ENCODE measurements at places on chromosomes 1 and 21. TPM values are rescaled to one million over a fixed set of nuclear protein-coding genes. Genes with fewer than 3 reads are reported as not detected.

DNA sequence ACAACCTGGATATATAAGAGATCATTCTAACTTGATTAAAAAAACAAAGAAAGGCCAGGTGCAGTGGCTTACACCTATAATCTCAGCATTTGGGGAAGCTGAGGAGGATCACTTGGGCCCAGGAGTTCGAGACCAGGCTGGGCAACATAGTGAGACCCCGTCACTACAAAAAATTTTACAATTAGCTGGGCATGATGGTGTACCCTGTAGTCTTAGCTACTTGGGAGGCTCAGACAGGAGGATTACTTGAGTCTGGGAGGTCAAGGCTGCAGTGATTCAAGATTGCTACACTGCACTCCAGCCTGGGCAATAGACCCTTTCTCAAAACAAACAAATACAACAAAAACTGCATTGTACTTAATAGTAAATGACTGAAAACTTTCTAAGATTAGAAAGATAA is 169.3 kb downstream of the SLC45A1 start:
- DNase-seq, result no peak

- no peak for DNase-seq
Observed at GRCh38 chr1:205371871-205372660, 15.3 kb upstream of the KLHDC8A start.

ZNF672 gene
- total RNA-seq, result 39.1 TPM

GRCh38 chr1:193408782-193409293 is 222.4 kb upstream of the B3GALT2 start:
- DNase-seq, result no peak

DNA sequence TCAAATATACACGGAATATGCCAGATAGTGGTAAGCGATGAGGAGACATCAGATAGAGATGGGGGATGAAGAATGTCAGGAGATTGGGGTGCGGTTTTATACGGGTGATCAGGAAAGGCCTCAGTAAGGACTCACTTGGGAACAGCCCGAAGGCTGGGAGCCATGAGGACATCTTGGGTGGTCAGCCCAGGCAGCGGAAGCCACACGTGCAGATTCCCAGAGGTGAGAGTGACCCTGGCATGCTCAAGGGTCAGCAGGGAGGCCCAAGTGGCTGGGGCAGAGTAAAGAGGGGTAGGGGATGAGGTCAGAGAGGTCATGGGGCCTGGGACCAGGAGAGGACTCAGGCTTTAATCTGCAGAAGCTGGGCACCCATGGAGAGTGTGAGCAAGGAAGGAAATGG is 106.6 kb downstream of the MATN1 start:
- DNase-seq, result no peak

- no peak for DNase-seq
Observed at GRCh38 chr21:46421191-46421750, 37.4 kb upstream of the DIP2A start.

TAS1R1 gene
- not detected for total RNA-seq

GRCh38 chr1:26781206-26781825 is 6.4 kb upstream of the PIGV start:
- DNase-seq, result no peak

ZNF691 gene
- total RNA-seq, result 5.3 TPM

WNT3A gene
- not detected for total RNA-seq

- DNase-seq, result no peak
Observed at GRCh38 chr1:23101887-23102286, 66.8 kb downstream of the LUZP1 start.

GRCh38 chr21:43771698-43772424 is 4.2 kb downstream of the CSTB start:
- no peak for DNase-seq

GRCh38 chr1:161834967-161835550 is 68.9 kb downstream of the ATF6 start:
- no peak for DNase-seq

DNA sequence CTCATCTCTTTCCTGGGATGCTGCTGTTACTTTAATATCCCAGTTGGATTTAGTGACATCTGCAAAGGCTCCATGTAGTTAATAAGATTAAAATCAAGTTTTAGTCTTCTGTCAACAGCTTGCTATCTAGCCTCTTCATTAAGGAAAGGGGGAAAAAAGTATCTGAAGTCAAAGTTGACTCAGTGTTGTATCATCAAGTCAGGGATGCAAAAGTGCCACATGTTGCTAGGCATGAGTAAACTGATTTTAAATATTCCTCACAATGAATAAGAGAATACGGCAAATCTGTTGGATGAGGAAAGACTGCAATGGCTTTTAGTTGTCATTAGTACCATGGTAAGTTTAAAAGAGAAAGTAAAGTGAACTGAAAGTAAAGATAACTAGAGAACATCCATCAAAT is 383.2 kb upstream of the ZRANB2 start:
- no peak for DNase-seq

GRCh38 chr21:43731476-43731875 is 12.5 kb downstream of the PDXK start:
- no peak for DNase-seq

BSND gene
- total RNA-seq, result not detected

DNA sequence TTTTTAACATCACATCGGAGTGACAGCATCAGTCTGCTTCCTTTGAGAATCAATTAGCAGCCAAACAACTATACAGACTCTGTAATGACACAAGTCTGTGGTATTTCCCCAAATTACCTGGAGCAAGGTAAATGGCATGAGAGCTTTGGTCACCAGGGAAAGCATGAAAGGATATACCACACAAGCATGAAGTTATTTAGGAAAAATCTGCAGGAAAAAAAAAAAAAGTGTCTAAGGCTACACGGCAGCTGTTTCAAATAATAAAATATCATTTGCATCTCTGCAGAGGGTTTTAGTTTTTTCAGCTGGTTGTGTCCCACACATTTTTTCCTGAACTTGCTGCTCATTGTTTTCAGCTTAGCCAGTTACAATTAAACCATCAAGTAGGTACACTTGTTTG is 234.7 kb downstream of the TTLL7 start:
- DNase-seq, result no peak

DNA sequence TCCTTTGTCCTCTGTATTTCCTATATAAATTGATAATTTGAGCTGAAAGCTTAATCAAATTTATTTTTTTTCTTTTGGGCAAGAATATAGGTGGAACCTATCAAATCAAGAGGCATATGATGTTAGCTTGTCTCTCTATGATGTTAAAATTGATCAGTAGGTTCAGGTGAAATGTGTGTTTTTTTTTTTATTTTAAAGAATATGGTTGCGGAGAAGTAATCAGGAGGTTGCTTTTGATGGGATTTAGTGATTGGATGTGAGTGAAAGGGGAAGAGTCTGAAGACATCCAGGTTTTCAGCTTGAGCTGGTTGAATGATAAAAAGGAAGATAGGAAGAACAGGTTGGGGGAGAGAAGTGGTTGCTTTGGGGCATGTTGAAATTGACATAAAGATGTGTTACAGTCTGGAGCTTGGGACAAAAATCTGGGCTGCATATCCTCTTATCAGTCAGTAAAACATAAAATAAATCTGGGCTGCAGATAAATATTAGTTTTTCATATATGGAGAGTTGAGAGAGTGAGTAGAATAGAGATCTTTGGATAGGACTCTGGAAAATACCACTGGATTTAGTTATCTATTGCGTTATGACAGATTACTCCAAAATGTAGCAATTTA is 5.1 kb downstream of the OSBPL9 start:
- DNase-seq, result no peak

ARHGAP30 gene
- total RNA-seq, result 204 TPM

GRCh38 chr1:201142849-201143725 is 11.2 kb downstream of the TMEM9 start:
- no peak for DNase-seq

NEGR1 gene
- not detected for total RNA-seq

DNA sequence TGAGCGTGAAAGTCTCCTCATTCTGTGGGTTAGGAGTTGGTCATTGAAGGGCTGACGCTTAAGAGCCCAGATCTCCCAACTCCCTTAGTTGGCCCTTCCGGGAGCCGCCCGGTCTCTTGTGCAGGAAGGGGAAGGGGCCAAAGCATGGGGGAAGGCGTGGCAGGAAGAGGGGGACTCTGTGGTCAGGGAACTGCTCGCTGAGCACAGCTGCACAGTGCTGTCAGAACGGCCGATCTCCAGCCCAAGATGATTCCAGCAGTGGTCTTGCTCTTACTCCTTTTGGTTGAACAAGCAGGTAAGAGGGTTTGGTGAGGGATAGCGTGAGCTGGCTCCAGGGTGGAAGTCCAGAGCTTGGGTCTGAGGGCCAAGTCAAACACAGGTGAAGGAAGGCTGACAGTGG is at the start of gene FCER1G:
TSS of gene FCER1G (plus strand) at position 220 of the 400 bp plus-strand sequence. CDS start at position 247, 27 bp downstream.
- DNase-seq, result peak; percentile 43

- no peak for DNase-seq
Observed at GRCh38 chr1:154062309-154062708, 71.7 kb downstream of the RPS27 start.

DNA sequence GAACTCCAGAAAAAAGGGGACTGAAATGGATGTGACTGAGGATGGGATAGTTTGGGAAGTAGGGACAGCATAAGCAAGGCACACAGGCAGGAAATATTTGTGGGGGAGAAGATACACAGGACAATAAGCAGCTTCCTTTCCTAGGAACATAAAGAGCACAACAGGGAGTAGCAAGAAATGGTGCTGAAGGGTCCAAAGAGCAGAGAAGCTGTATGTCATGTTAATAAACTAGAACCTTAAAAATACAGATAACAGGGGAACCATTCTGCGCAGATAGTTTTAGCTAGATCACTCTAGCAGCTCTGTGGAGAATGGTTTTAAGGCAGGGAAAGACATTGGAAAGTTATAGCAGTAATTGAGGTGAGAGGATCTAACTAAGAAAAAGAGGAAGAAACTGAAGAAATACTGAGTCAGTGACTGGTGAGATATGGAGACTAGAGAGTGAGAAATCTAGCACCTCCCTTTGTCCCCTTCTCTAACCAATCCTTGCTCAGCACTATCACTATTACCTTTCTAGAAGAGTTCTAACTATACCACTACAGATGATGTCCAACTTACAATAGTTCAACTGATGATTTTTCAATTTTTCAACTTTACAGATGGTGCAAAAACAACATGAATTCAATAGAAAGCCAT is 95.0 kb downstream of the CDC42BPA start:
- no peak for DNase-seq

GRCh38 chr1:165896277-165896676 is 68.9 kb downstream of the UCK2 start:
- no peak for DNase-seq

GRCh38 chr21:42233067-42233961 is 14.4 kb downstream of the ABCG1 start:
- DNase-seq, result peak; percentile 78

- no peak for DNase-seq
Observed at GRCh38 chr1:154400381-154400801, 4.8 kb upstream of the IL6R start.

DNA sequence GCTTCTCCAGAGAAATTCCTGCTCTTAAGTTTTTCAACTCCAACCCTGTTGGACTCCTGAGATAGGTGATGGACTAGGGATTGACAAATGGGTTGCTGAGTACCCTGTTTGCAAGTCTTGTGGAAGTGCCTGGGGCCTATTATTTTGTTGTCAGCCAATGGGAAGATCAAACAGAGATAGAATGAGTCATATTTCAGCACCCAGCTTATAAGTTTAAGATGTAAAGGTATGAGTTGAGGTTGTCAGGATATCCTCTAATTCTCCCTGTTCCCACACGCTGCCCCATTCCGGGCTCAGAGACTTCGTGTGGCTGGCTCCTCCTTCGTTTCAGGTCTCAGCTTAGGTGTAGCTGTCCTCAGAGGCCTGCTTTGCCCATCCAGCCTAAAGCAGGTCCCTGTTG is 91.8 kb downstream of the CENPF start:
- DNase-seq, result no peak

GRCh38 chr1:78377356-78377928 is 113.3 kb upstream of the PTGFR start:
- no peak for DNase-seq

GRCh38 chr1:54463259-54464030 is 57.3 kb upstream of the SSBP3 start:
- no peak for DNase-seq

GRCh38 chr1:16905110-16905867 is 9.5 kb downstream of the RNU1-2 start:
- no peak for DNase-seq

FAAP20 gene
- 40.4 TPM for total RNA-seq

XCL2 gene
- total RNA-seq, result not detected

- no peak for DNase-seq
Observed at GRCh38 chr1:42177541-42177981, 13.0 kb upstream of the GUCA2A start.

LIN28A gene
- not detected for total RNA-seq

GRCh38 chr1:155759966-155760630 is 71.2 kb downstream of the DAP3 start:
- no peak for DNase-seq

GRCh38 chr1:45200906-45201500 is 5.4 kb downstream of the ZSWIM5 start:
- DNase-seq, result no peak

CTSE gene
- total RNA-seq, result not detected

GRCh38 chr1:234871710-234872271 is 256.8 kb downstream of the TOMM20 start:
- DNase-seq, result no peak

RIPPLY3 gene
- total RNA-seq, result not detected

PROK1 gene
- total RNA-seq, result not detected

All from CD4-positive, CD25-positive, alpha-beta regulatory T cell (primary cell).